ENCODE measurements at places on chromosomes 6 and 20.

DNA sequence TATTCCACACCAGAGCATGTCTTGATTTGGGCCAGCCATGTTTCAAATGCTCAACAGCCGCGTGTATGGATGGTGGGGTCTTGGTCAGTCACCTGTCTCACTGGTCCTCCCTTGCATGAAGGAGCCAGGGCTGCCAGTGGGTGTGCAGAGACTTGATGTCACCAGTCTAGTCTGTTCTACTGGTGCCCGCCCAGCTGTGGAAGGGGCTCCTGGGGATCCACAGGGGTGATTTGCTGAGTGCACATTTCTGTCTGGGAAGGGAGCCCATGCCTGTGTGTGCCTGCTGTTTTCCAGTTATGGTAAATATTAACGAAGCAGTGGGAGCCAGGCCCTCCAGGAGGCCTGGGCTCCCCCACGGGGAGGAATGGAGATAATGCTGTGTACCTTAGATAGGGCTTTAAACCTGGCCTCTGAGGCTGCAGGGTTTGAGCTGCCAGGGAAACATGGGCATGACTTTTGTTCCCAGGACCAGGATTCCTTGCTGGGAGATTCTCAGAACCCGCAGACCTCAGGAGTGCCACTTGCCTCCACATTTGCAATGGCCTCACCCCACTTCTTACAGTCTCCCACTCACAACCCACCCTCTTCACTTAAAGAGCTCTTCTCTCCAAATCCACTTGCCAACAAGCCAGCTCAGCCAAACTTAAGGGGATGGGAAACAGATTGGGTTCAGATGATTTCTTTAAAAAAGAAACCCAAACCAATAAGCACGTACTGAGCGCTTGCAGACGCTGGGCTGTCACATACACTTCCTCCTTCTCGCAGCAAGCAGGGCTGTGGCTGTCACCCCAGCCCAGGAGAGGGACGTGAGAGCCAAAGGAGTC, 54.1 kb downstream of the VEGFA start:
- no peak for DNase-seq

DNA sequence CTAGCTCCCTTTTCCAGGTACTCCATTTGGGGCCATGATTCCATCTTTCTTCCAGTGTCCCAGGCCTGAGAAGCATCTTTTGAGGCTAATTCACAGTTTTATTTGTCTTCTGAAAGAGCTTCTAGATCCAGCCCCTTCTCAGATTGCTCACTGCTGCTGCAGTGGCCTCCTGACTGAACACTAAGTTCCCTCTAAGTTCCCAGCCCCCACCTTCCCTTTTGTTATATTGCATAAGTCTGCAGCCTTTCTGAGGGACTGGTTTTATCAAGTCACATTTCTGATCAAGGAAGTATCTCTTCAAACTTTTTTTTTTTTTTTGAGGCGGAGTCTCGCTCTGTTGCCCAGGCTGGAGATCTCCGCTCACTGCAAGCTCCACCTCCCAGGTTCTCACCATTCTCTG, 10.7 kb downstream of the MAPRE1 start:
- no peak for DNase-seq

- no peak for DNase-seq
Observed at GRCh38 chr6:163356324-163356723, 58.2 kb upstream of the QKI start.

GRCh38 chr6:147624946-147625515, 116.5 kb downstream of the SAMD5 start:
- no peak for DNase-seq

DNA sequence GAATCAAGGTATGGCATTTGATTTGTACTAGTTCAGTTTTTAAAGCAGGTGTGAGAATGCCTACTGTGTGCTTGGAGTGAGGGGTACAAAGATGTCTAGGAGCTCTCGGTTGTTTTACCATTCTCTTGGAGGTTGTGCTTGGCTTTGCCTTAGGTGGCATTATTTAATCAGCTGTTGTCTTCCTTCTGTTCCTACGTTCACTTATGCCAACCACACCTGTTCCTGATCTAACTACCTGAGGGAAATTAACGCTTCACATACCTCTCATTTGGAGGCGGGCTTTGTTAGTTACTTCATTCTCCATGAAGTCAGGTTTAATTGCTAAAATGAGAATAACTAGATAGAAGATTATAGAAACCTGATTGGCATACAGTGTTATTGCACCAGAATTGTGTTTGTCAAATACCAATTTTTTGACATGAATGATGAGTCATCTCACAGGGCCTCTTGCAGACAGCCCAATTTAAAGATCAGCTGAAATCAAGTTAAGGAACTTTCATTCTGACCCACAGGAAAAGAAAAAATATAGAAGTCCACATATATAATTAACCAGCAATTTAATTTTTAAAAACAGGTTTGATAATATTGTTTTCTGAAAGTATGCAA, 24.8 kb upstream of the PBOV1 start:
- DNase-seq = no peak

- no peak for DNase-seq
Observed at GRCh38 chr6:18973251-18973650, 586.1 kb downstream of the RNF144B start.

DNA sequence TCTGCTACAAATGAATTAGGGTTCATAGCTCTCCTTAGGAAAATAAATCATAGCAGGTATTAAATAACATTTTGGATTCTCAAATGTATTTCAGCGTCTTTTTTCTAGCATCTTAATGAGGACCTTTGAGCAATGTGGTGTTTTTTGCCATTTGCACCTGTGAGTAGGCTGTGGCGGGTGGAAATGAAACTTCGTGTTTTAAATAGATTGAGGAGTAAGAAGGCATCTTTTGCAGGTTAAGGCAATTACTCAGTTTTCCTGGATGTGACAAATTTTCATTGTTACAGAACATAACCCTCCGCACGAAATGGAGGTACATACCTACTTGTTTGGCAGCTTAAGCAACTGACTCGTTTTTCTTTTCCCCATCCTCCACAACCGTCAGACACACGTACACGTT, 708.9 kb upstream of the NRSN1 start:
- no peak for DNase-seq

DNA sequence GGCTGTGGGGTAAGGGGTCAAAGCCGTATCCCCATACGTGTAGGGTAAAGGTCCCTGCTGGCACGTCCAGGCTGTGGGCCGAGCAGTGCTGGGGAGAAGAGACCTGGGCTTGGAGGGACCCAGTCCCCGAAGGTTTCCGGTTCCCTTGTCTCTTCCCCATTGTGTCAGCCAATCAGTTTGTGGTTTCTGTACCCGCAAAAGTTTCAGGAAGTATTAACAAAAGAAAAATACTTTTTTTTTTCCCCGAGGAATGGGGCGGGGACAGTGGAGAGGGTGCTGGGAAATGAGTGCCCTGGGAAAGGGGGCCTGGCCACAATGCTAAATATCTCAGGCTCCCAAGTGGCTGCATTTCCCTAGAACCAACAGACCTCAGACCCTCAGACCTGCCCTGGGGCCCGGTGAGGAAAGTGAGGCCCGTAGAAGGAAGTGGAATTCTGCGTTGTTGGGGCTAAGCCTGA, 15.2 kb upstream of the AMD1 start:
- DNase-seq = no peak

DNA sequence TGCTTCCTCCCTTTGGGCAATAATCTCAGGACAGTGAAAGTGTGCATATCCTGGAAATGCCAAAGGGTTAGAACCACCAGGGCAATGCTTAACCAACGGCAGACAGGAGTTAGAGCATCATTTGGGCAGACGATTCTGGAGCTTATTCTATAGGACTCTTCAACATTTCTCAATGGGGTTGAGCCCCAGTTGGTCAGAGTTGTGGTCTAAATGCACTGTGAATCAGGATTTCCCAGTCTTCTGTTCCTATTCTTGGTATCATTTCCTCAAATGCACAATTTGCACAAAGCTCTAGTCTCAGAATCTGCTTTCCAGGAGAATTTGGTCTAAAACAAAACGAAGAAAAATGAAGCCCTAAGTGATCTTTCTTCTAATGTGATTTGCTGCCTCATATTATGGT, 389.6 kb upstream of the JAG1 start:
- DNase-seq = no peak

DNA sequence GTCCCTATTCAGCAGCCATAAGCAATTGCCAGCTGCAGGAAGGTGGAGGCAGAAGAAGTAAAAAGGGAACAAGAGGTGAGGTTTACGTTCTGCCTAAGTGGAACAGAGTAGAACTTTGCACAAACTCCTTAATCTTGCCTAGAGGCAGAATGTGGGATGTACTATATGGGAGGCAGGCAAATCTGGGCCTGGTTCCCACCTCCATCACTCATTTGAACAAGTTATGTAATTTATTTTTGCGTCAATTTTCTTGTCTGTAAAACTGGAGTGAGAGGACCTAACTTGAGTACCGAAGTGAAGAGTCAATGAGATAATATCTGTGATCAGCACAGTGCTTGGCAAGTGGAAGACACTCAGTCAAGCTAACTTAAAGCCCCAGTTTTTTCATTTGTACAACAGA, 2.0 kb upstream of the TPBG start:
- no peak for DNase-seq

Measured in activated T-cell treated with anti-CD3 and anti-CD28 coated beads for 24 hours (primary cell).